ENCODE measurements at places on chromosomes 2 and 18. TPM values are rescaled to one million over a fixed set of nuclear protein-coding genes. Genes with fewer than 3 reads are reported as not detected.

The RELCH gene
- 9.4 TPM for polyA plus RNA-seq

The FEV gene
- polyA plus RNA-seq, result not detected

The TNS1 gene
- polyA plus RNA-seq, result 2.5 TPM

DNA sequence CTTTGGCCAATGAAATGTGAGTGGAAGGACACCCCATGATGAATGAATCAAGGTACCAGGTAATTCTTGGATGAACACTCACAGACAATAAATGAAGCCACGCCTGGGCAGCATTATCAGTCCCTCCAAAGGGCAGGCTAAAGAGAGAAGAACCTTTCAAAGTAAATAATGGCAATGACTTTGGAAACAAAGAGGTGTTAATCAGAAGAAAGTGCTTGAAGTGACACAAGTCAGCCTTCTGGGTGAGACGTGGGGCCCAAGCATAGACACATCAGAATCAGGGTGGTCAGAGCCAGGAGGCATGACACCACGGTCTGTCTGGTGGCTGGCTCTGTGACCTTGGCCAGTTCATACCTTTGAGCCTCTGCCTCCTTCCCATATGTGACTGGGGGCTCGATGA is 103.3 kb downstream of the POLR1A start:
- no peaks in the 10 kb centered on the region for H3K36me3 ChIP-seq
- no peak overlapping the region for H3K4me3 ChIP-seq
- no peaks in the 10 kb centered on the region for H3K4me1 ChIP-seq
- H3K27ac ChIP-seq, result no peak overlapping the region
- H3K27me3 ChIP-seq, result no peaks in the 10 kb centered on the region
- DNase-seq, result no peak

GRCh38 chr2:27095745-27096651 is 9.4 kb downstream of the KHK start:
- no peak for DNase-seq
- H3K4me3 ChIP-seq, result peak overlapping the region; percentile 9
- H3K27me3 ChIP-seq, result no peaks in the 10 kb centered on the region

DNA sequence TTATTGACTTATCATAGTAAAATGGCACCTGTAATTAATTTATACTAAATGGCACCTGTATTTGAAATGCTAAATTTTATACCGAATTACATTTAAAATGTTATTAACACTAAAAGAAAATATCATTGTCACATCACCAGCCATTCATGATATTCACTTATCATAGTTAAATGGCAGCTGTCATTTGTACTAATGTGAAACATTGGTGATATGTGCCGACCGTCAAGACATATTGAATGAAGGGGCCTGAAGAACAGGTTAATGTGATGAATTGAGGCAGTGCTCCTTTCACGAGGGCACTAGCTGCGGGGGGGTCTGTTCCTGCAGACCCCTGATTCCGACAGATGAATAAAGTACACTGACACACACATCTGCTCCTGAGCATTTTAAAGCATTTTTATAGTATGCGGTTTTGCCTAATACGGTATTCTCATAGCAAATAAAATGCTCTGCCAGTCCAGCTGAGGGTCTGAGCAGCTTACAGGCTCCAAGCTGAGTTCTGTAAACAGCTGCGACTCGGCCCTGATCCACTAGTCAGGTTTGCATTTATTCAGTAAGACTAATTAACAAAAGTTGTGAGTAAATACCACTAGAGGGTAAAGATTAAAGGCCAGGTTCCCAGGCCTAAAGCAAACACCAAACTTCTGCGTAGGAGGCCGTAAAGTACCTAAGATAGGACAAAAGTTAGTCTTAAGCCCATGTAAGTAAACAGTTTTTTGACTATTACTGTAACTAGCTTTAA is 593.4 kb upstream of the NETO1 start:
- no peaks in the 10 kb centered on the region for H3K36me3 ChIP-seq
- H3K27me3 ChIP-seq, result no peaks in the 10 kb centered on the region
- H3K27ac ChIP-seq, result no peak overlapping the region
- DNase-seq, result no peak

All from keratinocyte (primary cell).